Stimulated activated CD8-positive, alpha-beta memory T cell treated with anti-CD3 and anti-CD28 coated beads, Interleukin-15, amount 100 ng/mL, for 4 hours (primary cell): ENCODE measurements at places on chromosomes 5 and 9.

- DNase-seq = no peak
These were observed 1074.4 kb downstream of the PTPRD start for GRCh38 chr9:9538356-9538755.

DNA sequence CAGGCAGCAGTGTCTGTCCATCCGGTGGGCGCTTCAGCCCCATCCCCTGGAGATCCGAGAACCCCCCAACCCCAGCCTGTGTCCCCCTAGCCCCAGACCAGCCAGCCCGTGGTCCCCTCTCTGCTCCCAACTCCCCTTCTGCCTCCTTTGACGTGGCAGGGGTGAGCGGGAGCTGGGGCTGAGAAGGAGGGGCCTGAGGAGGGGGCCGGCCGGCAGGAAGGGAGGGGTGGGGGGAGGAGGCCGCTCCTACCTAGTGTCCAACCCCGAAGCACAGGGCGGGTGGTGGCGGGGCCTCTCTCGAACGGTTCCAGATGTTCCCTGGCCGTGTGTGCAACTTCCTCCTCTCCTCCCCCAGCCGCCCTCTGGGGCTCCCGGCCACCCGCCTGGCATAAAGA is 31.0 kb downstream of the GOLGA2 start:
- no peak for DNase-seq

DNA sequence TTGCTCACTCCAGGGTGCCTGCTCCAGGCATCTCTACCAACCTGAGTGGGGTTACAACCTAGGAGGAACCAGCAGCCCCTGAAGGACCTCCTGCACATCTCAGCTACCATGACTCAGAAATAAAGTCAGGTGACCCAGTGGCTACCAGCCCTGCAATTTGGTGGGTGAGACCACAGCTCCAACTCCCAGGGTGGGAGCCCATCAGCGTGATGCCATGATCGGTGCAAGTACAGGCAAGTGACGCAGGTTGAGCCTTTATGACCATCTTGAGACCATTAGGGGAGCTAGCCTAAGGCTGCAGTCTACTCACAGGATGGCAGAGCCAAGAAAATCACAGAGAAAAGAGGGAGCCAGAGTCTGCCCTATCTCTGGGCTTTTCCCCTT is 8.6 kb downstream of the SEPTIN8 start:
- no peak for DNase-seq

DNA sequence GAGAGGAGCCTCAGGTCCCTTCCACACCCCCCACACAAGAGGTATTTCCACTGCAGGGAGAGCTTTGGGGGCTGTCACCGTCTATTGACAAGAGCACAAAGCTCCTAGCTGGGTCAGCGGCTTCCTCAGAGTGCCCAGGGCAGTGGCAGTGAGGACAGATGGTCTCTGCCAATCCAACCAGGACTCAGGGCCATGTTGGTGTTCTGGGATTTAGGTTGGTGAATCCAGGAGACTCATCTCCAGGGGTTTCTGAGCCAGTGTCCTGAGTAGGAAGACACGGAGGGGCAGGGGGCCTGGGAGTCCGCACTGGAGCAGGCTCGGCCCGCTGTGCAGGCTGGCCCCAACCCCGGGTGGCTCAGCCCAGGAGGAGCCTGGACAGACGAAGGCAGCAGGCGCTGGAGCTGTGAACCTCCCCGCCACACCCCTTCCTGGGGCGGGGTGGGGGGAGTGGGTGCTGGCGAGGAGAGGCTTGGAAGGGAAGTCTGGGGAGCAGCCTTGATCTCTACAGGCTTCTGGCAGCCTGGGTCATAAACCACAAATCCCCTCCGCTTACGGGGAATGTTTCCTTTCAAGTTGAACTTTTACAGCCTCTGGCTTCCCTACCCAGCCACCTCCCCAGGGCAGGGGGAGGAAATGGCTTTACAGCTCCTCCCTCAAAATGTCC is 19.6 kb downstream of the CRB2 start:
- no peak for DNase-seq

- no peak for DNase-seq
These were observed 383.9 kb downstream of the MAT2B start for GRCh38 chr5:163889369-163889768.

- no peak for DNase-seq
These were observed 15.9 kb upstream of the RPL26L1 start for GRCh38 chr5:172943283-172943841.

DNA sequence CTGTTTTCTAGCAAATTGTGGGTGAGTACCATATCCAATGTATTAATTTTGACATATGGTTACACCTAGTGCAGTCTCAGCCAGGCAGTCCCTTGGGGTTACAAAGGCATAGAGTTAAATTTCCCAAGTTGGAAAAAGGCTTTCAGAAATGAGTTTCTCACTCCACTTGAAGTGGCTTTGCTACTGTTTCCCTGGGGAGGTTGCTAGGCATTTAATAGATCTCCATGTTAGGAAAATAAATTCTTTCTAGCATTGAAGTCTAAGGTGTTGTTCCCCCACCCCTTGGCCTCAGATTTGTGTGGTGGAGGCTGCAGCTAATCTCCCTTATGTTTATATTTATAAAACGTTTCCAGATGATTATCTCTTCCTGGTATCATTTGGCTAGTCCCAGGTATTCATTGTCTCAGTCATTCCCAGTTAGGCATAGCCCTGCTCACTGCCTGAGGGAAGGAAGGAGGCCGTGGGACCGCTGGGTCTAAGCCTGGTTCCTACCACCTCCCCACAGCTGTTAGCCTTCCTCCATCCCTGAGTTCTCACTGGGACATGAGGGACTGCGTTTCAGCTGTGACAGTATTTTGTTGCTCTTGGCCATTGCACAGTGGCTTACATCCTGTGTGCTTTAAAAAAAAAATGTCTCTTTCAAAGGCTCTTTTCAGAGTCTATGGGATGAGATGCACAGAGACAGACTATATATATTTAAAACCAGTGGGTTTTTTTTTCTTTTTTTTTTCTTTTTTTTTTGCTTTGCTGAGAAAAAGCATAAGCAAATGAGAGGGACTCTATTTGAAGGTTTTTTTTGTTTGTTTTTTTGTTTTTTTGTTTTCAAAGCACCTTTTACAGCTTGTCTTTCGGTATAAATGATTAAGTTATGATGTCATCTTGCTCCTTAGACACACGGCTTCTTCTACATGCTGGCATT is 121.5 kb downstream of the MAST4 start:
- DNase-seq = no peak

DNA sequence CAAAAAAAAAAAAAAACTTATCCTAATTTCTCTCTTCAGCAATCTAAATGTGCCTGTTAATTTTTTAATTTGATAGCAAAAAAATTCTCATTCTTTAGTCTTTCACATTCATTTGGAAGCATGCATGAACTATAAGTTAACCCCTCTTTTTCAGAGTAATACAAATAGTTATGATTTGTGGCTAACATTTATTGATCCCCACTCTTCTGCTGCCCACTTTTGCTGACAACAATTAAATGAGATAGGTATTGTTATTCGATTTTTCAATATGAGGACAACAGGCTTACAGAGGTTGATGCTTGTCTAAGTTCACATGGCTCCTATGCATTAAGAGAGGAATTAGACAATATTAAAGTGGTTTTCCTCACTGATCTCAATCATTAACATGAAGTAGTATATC is 2.9 kb upstream of the NR3C1 start:
- no peak for DNase-seq

GRCh38 chr9:84486663-84487062 is 146.1 kb upstream of the SLC28A3 start:
- DNase-seq = no peak

DNA sequence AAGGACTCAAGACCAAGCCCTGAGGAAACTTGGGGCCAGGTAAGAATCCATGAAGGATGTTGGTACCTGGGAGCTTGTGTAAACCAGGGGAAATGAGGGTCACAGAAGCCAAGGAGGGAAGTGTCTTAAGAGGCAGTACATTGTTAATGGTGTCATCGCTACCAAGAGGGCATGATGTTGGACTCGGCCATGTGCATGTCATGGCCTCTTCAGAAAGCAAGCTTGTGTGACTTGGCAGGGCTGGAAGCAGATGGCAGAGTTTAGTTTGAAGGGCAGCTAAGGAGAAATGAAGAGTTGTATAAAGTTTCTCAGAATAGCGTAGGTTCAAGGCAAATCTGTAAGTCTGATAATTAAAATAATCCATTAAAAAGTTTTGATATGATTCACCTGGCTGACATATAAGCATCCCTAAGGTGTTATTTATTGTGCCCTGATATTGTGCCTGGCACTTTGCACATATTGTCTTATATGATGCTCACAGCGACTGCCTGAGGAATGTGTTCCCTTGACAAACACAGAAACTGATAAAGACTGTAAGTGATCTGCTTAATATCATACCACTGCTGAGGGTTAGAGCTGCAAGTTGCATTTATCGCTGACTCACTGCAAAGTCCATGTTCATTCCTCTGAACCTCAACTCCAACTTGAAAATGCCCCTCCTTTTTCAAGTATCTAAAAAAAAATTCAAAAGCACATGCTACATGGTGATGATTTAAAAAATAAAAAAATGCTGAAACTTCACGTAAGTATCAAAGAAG is 81.3 kb upstream of the PTPN3 start:
- DNase-seq = no peak

DNA sequence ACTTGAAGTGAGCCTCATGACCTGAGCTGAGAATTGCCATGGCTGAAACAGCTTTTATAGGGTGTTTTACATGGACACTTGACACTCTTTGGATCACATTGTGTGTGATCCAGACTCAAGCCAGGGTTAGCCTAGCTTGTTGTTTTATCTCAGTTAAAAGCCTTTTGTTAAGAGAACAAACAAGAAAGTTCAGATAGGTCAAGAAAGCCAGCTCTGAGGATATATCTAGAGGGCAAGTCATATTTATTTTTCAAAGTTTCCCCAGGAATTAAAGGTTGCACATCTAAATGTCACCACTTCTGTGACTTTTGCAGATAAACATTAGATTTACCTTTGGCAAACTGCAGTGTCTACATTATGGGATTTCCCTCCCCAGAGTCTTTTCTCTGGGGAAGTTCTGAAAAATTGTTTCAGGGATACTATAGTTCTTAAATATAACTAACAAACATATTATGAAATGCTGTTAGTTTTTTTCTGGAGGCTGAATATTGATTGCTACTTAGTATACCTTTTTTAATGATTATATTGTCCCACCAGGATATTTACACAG is 134.5 kb downstream of the C9orf152 start:
- DNase-seq = no peak

GRCh38 chr9:96361668-96362067 is 21.8 kb downstream of the SLC35D2 start:
- DNase-seq = no peak

GRCh38 chr5:53246042-53246836 is 136.7 kb upstream of the MOCS2 start:
- DNase-seq = no peak

DNA sequence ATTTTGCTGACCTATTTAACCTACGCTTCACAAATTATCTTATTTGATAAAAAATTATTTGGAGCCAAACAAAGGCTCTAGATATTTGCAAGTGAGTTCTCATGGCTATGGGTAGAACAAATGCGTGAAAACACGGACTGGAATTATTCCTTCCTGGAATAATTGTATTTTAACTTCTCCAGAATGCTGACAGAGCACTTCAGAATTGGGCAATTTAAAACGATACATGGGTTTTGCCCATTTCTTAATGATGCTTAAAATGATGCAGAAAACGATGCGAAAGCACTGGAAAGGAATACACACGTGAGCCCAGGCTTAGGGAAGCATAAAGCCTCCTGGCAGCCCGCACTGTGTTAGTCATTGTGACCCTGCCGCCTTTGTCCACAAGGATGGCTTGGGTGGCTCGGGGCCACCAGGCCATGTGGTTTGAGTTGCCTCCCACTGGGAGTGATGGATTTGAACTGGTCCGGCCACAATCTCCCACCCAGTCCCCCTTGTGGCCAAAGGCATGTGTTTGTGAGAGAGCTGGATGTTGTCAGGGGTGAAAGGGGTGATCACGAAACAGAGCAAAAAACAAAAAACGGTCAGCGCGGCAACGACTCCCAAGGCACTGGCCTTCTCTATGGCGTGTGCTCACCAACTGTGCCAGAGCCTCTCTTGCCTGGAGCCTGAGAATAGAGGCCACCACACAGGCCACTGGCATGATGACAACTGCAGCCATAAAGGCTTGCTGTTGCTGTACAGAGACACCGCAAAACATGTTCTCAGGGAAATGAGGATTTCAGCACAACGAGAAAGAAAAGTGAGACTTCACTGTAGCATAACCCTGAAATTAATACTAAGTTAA is 234.2 kb upstream of the ADAMTS16 start:
- DNase-seq = no peak

GRCh38 chr9:130992682-130993032 is 16.3 kb upstream of the LAMC3 start:
- DNase-seq = no peak

DNA sequence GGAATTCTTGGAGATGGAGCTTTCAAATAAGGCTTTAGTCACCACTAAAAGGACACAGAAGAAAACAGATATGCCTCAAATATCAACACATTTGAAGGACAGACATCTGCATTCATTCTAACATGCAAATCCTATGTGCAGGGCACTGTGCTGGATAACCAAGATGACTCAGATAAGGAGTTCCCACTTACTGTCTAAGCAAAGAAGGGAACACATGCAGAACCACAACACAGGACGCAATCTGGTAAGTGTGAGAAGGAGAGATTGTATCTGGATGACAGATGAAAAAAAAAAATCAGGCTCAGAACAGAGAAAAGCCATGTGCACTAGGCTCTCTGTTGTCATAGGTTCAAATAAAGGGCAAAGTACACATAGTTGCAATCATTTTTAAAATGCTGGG is 42.5 kb downstream of the ELAVL2 start:
- no peak for DNase-seq

GRCh38 chr5:172906436-172906835 is 52.8 kb upstream of the RPL26L1 start:
- DNase-seq = no peak

DNA sequence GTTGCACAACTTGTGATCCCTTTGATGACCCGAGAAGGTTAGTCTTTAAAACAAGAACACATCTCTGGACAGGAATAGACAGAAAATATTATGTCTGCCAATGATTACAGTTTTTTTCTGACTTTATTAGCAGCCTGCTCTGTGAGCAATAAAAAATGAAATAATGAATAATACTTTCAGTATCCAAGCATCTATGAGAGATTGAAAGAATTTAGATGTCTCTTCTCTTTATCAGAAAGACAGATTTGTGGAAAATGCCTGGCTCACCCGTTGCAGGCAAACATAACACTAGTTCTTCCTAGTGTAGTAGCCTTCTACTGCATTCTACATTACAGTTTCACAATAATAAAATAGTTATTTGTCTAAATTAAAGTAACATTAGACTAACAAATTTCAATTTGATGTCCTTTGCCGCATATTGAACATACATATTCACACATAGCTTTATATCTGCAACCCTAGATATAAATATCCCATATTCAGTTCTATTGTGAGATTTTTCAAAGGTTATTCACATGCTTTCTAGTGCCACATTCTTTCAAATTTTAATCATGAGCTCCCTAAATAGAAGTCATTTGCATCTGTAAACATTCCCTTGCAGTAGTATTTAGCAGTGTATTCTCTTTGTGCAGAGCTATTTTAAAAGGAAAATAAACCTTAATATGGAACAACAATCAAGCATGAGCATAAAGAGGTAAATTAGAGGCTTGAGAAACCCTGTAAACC is 267.3 kb downstream of the EFNA5 start:
- no peak for DNase-seq

- no peak for DNase-seq
These were observed 49.4 kb upstream of the DNAH5 start for GRCh38 chr5:13993926-13994325.
